Activated CD8-positive, alpha-beta memory T cell treated with anti-CD3 and anti-CD28 coated beads for 4 hours (primary cell): ENCODE measurements at places on chromosomes 3 and 15.

DNA sequence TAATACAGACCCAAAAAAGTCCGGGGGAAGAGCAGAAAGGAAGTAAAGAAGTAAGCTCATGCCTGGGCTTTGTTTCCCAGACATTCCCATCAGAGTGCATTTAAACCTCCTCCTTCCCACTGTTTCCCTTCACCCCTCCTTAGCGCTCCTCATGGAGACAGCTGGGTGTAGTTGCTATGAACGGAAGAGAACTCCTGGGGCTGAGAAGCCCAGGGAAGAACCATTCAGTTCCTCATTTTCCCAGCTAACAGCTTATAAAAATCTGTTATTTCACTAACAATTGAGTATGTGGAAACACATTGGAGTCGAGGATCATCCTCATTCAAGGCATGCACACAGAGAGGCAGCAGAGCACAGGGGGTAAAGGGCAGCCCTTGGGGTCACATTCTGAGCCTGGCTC is 299.3 kb downstream of the SHQ1 start:
- DNase-seq = no peak

- no peak for DNase-seq
Measured at GRCh38 chr15:42401544-42402454, 42.5 kb downstream of the CAPN3 start.

DNA sequence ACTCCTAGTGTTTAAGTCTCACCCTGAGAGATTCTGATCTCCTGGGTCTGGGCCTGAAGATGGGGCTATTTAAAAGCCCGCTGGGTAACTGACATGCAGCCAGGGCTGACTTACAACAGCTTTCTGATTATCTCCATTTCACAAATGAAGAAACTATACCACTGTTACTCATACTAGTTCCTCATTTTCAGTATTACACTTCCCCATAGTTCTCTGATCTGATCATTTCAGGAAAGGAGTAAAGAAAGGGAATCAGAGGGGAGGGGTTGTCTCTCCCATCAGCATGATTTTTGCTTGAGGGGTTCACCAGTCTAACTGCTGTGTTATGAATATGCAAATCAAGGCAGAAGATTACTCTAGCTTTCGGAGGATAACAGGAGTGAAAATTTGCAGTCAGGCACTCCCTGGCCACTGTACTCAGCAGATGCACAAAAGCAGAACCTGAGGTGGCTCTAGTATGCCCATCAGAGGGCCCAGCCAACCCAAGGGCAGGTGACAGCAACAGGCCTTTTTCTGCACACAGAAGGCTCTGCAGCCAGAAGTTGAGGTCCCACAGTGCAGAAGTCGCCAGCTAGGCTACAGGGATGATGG is 59.4 kb downstream of the DAPK2 start:
- no peak for DNase-seq

- no peak for DNase-seq
Measured at GRCh38 chr3:29511701-29512100, 230.8 kb downstream of the RBMS3 start.

DNA sequence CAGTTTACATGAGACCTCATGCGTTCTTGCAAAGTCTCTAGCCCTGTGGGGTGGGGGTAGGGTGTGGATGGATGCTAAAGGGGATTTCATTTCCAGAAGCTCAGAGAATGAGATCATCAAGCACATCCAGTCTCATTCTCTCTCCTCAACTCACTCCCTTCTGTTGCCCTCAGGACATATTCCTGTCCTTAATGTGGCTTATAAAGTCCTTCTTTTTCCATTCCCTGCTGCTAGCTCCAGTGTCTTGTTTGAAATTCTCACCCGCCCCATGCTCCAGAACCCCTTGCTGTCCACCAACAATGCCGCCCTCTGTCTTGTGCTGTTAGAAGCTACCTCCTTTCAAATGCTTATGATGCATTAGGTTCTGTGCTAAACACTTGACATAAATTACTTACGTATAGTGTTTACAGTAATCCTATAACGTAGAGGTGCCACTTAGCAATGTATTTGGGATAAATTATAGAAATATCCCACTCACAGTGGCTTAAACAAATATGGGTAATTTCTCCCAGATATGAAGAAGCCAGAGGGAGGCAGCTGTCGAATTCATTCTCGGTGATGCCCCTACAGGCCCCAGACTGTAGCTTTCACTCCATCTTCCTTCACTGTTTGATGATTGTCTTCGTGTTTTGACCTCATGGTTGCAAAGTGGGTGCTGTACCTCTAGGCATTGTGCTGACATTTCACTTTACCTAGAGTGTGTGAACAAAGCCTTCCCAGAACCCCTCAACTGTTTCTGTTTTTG is 273.1 kb upstream of the TBL1XR1 start:
- no peak for DNase-seq

DNA sequence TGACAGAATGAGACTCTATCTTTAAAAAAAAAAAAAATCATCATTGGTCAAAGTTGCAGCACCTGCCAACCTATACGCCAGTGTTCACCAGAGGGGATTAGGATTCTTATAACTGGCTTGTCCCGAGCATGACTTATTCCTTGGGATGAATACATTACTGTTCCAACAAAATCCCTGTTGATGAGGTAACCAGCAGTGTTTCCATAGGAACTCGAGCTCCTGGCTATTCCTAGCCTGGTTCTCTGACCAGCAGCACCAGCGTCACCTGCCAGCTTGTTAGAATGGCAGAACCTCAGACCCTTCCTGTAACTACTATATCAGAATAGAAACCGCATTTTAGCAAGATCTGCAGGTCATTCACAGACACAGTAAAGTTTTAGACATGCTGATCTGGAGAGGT is 364.4 kb downstream of the PTPRG start:
- DNase-seq = no peak

- DNase-seq = no peak
Measured at GRCh38 chr3:148840451-148840850, 12.8 kb downstream of the CPB1 start.

DNA sequence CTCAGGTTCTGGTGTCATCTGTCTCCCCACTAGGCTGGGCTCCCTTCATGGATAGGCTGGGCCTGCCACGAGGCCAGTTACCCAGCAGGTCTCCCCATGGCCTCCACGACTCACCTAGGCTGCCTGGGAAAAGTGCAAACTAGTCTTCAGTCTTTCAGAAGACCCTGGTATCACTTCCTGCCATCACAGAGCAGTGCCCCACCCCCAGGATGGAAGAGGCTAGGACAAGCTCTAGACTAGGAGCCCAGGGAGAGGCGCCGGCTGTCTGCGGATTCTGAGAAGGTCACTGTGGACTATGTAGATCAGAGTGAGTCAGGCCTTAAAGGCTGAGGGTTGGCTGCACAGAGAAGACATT is 63.7 kb downstream of the CORO2B start:
- DNase-seq = no peak

GRCh38 chr3:21273259-21274025 is 477.6 kb downstream of the ZNF385D start:
- no peak for DNase-seq

GRCh38 chr3:7518026-7518425 is 657.1 kb downstream of the GRM7 start:
- DNase-seq = no peak

GRCh38 chr3:15051531-15051930 is 13.6 kb downstream of the MRPS25 start:
- DNase-seq = no peak

DNA sequence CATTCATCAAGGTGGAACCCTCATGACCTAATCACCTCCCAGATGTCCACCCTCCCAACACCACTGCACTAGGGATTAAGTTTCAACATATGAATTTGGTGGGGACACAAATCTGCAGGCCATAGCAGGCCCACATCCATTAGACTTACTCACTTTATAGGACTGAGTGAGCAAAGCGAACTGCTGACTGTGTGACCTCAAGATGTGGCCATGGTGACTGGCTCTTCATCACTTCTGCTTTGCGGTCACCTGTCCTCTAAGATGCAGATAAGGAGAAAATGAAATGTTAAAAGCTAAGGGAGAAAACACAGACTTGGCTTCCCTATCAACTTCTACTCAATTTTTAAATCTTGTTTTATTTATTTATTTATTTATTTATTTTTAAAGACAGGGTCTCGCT is 14.5 kb upstream of the DCP1A start:
- DNase-seq = no peak

GRCh38 chr3:123637131-123637530 is 52.3 kb upstream of the HACD2 start:
- no peak for DNase-seq

DNA sequence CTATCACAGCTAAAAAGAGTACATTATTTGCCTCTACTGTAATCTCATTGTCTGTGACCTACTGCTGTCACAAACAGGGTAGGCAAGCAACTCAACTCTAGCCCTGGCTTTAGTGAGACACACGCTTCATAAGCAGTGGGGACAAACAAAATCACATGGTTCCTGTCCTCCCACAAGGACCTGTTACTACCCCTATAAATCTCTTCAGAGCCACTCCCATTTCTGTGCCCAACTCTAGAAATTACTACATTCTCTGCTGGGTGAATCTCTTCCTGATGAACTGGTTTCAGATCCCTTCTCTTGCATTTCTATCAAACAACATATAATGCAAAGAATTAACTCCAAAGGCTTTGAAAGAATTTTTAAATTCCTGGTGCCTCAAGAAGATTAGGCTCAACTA is 117.3 kb downstream of the DMXL2 start:
- no peak for DNase-seq

GRCh38 chr3:151909681-151910405 is 36.4 kb downstream of the SUCNR1 start:
- no peak for DNase-seq

DNA sequence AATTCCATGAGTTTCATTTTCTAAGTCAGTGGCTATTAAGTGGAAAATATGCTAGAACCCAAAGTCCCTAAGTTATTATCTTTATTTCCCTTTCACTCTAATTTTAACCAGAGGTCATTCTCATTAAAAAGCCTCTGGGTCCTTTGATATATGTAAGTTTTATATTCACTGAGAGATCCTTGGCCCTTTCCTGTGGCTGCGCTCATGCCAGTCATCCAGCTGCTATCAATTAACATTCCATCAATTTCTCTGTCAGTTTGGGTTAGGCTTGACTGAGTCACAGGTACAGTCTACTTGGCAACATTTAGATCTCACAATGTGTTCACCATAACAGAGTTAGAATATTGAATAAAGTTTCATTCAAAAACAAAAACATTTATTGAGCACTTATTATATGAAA is 58.0 kb upstream of the FBN1 start:
- DNase-seq = no peak

DNA sequence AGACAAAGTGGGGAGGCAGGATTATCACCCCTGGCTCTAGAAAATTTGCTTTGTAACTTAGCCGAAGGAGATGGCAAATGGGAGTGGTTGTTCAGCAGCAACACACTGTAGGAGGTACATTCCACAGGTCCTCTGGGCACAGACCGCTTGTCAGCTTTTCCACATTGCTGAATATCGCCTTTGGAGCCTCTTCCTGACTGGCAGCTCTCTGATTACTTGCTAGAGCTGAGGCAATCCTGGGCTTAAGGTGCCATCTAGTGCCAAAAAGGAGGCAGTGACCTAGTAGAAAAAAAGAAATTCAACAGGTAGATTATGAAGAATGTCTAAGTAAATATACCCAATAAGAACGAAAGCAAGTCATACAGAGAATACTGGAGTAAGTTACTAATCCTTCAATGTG is 13.1 kb upstream of the SCN5A start:
- DNase-seq = no peak

DNA sequence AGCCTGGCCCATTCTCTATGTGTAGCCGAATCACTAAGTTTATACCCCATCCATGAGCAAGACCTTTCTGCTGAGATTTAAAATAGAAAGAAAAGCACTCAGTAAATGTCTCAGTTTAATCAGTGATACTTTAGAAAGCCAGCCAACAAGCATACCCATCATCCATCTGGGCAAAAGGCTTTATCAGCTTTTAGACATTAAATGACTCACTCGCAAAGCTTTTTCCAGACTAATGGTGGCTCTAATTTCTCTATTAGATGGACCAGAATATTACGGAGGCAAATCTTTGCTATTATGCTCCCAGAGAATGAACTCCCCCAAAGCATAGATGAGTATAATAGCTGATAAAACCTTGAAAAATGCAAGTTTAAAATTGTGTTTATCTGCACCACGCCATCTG is 727.8 kb downstream of the GBE1 start:
- no peak for DNase-seq

DNA sequence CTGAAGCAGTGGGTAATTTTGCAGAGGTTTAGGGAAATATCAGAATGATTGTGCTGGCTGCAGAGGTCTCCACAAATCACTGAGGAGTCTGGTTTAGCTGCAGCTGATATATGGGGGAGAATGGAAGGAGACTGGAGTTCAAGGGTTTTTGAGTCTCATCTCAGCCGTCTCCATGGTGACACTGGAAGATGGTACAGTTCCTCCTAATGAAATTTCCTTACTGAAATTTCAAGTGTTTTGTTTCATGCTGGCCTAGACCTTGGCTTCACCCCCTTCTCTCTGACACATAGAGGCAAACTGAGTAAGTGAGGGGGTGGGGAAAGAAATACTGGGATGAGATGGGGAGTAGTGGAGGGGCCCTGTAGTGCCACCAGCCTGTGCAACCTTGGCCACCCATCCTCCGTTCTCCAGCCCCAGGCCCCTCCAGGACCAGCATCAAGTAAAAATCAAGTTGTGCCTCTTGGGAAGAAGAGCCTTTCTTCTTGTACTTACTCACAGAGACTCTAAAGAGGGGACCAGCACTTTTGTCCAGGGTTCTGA is 17.8 kb upstream of the MORF4L1 start:
- DNase-seq = no peak

DNA sequence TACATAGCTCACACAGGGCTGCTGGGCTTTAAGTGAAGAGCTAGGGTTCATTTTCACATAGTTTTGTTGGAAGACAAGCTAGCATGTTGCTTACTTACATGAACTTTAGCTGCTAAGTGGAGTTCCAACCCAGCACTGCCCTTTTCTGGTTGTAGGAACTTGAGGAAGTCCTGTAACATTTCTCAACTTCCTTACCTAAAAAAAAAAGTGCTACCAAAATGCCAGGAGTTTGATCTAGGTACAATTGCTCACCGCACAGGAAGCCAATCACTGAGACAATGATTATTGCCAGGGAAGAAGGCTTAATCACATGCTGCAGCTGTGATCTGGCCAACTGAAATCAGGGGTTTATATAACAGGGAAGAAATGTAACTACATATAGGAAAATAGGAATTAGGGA is 52.8 kb downstream of the IL12A start:
- DNase-seq = no peak

- DNase-seq = no peak
Measured at GRCh38 chr3:102512734-102513504, 78.1 kb downstream of the ZPLD1 start.

DNA sequence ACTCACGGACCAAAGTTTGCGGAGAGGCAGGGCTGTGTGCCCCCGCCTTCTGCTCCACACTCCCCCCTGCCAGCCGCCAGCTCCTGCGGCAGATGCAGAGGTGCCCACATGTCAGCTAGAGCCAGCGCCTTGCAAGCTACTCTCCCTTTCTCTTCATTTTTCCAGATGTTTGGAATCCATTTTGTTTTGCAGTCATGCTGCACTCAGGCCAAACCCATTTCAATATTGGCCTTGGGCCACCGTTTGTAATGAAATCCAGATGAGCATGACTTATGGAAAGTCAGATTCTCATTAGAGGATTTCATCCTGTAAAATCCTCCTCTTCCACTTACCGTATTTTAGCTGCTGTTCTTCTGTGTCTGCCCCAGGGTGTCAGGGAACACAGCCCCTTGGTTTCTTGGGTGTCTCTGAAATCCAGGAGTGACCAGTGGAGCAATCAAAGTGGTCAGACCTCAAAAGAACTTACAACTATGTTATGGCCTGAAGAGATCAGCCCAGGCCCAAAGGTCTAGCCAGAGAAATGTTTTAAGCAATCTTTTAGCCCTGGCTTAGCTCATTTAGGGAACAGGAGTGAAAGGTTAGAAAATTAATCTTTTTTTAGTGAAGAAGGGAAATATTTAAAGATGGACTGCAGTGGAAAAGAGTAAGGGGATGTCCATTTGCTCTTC is 65.8 kb downstream of the AAGAB start:
- no peak for DNase-seq
